ENCODE measurements at places on chromosomes 3 and 15.
A peak's percentile ranks its signal among the peaks of the same experiment; 100 is the strongest.

GRCh38 chr3:48896936-48897335 lies 1.7 kb downstream of the SLC25A20 start:
- peak; percentile 44 for DNase-seq

- DNase-seq = no peak
These were observed 2.6 kb upstream of the CHST13 start for GRCh38 chr3:126521122-126521891.

DNA sequence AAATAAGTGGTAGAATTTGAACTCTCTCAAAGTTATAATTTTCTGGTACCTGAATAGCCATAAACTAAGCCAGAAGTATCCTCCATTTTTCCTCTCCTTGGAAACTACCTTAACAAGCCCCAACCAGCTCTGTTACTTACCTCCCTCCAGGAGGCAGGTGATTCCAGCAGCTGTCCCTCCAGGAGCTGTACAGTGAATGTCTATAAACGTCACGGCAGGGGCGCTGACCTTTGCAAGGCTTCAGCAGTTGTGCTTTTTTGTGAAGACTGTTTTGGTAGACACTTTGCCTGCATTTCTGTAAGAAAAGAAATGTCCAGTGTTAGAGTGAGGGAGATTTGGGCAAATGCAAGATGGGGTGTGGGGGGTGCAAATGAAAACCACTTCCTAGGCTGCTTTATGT lies 67.2 kb downstream of the LEO1 start:
- DNase-seq = no peak

DNA sequence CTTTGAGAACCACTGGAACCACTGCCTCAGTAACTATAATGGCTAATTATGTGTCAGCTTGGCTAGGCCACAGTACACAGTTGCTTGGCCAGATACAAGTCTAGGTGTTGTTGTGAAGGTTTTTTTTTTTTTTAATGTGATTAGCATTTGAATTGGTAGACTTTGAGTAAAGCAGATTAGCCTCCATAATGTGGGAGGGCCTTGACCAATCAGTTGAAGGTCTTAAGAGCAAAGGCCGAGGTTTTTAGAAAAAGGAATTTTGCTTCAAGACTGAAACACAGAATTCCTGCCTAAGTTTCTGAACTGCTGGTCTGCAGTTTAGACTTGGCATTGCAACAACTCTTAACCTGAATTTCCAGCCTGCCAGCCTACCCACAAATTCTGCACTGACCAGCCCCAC lies 451.6 kb upstream of the AZI2 start:
- DNase-seq = no peak

DNA sequence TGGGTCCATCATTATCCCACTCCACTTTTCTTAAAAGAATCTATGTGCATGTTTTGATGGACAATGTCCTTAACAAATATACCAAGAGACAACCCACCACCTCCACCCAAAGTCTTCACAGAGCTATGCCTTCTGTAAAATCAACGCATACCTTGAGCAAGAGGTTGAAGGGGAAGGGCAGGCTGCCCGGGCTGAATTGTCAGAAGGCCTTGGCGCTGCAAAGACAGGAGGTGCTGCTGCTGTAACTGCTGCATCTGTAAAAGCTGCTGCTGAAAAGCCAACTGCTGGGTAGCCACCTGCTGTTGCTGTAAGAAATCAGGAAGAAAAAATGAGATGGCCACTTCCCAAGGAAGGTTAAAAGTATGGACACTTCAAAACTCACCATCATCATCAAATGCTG lies 536.7 kb downstream of the FOXP1 start:
- DNase-seq = no peak

DNA sequence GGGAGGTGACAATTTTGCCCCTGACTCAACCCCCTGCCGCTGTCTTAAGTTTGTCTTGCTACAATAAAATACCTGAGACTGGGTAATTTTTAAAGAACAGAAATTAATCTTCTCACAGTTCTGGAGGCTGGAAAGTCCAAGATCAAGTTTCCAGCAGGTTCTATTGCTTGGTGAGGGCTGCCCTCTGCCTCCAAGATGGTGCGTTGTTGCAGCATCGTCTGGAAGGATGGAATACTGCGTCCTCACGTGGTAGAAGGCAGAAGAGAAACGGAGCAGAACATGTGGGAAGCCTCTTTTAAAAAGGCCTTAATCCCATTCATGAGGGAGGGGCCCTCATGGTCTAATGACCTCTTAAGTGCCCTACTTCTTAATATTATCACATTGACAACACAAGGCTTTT lies 87.3 kb upstream of the SNTN start:
- DNase-seq = no peak

DNA sequence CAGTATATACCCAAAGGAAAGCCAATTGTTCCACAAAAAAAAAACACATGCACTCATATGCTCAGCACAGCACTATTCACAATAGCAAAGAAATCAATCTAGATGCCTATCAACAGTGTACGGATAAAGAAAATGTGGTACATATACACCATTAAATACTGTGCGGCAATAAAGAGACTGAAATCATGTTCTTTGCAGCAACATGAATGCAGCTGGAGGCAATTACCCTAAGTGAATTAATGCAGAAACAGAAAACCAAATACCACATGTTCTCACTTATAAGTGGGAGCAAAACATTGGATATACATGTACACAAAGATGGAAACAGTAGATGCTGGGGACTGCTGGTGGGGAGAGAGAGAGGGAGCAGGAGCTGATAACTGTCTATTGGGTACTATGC lies 124.2 kb upstream of the AADACL2 start:
- no peak for DNase-seq

DNA sequence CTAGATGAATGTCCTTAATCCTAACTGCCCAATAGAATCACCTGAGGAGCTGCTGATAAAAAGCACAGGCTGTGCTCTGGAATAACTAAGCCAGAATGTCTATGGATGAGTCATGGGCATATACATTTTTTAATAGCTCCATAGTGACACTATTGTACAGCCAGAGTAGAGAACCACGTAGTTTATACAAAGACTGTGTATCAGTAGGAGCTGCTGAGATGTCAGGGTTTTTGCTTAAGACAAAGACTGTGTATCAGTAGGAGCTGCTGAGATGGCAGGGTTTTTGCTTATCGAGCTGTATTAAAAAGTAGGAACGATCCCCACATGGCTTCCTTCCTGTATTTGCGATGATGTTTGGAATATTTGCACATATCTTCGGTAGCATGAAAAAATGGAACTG lies 137.4 kb downstream of the SV2B start:
- no peak for DNase-seq

Measured in astrocyte of the hippocampus (primary cell).